Activated T-helper 1 cell treated with anti-CD3 and anti-CD28 coated beads, Interleukin-2, amount 50 U/mL, for 16 hours (primary cell): ENCODE measurements at places on chromosomes 7 and 10.

DNA sequence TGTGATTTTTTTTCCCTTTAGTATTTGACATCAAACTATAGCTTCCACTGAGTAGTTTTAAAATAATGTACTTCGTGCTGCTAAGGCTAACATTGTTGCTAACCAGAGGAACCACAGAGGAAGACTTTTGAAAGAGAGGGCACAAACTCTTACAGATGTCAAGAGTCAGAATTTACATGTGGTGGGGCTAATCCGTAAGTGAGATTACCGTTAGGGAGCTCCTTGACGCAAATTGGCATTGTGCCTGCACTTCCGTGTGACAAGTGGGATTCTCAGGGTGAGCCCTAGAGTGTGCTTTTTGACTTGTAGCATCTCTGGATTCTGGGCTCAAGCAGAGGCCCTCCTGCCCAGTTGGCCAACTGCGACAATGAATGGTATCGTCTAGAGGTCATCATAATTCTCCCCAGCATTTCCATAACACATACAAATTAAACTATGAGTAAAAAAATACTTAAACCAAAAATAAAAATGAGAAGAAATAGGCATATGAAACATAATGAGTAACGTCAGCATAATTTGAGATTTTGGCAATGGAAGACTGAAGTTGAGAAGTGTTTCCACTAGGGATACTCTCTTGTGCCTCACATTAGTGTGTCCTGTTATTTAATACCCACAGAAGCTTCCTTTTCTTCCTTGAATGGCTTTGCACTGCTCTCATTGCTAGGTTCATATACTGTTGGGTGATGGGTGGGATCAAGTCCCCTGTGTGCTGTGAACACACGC, 164.0 kb downstream of the SDK1 start:
- DNase-seq: no peak

- DNase-seq: no peak
Measured at GRCh38 chr7:111535142-111535870, 27.0 kb downstream of the IMMP2L start.

GRCh38 chr10:3117486-3117885, 50.1 kb downstream of the PFKP start:
- DNase-seq: no peak

GRCh38 chr10:62153191-62153590, 115.5 kb downstream of the RTKN2 start:
- no peak for DNase-seq

GRCh38 chr10:49389361-49389933, 6.4 kb downstream of the DRGX start:
- no peak for DNase-seq

GRCh38 chr7:127682140-127682539, 30.1 kb downstream of the SND1 start:
- no peak for DNase-seq

DNA sequence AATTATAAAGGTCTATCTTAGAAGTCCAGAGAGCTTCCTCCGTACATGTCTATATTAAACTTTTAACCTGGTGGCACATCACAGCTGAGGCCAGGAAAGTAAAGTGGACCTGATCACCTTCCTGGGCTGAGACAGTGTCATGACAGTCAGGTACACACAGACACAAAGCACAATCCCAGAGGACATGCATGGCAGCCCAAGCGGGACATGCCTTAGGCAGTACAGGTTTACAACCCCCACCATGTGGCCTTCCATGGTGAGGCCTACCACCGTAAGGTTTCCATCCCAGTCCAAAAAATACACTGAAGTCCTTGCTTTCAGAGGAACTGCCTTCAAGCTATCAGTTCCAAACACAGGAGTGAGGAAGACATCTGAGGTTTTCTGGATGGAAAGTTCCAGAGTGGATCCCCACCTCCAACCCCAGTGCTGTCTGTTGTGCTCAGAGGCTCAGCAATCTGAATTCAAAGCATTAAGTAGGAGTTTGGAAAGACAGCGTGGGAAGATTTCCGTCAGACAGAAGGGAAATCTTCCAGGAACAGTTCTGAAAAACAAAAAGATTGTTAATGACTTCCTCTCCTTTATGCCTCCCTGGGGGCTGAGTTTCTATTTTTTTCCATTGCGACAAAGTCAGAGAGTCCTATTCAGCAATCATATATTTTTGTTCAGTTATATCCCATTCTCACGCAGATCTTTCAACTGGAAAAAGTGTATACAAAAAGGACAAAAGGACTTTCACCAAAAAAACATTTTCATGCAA, 20.1 kb downstream of the IFIT3 start:
- no peak for DNase-seq

GRCh38 chr7:76303202-76304147, 1.0 kb downstream of the HSPB1 start:
- DNase-seq: peak; percentile 73

DNA sequence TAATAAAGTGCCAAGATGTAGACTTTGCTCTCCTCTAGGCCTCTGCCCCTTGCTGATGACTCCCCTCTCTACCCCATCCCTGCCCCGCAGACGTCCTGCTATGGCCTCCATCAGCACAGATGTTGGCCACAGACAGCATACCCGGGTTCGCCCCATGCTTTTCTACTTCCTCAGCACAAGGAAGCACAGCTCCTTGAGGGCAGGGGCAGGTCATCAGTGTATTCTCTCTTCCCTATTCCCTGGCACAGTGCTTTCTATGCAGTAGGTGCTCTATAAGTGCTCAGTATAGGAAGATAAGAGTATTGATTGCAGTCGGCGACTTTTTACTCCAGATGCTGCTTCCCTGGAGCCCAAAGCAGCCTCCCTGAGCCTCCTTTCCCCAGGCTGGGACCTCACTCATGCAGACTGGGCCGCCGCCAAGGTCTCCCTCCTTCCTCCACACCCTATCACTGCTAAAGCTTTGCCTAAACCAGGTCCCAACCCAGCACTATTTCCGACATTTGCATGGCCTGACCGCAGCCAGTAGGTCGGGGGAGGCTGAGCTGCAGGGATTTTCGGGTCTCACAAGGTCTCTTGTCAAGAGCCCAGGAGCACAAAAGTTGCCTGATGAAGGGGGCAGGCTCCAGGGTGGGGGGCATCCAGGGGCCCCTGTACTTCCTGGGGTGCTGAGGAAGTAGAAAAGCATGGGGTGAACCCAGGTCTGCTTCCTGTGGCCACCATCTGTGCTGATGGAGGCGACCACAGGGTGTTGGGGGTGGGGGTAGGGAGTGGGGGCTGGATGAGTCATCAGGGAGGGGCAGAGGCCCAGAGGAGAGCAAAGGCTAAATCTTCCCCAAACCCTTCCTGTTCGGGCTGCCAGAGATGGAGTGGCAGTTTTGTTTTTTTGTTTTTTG, 8.0 kb downstream of the CALHM3 start:
- DNase-seq: peak; percentile 66

DNA sequence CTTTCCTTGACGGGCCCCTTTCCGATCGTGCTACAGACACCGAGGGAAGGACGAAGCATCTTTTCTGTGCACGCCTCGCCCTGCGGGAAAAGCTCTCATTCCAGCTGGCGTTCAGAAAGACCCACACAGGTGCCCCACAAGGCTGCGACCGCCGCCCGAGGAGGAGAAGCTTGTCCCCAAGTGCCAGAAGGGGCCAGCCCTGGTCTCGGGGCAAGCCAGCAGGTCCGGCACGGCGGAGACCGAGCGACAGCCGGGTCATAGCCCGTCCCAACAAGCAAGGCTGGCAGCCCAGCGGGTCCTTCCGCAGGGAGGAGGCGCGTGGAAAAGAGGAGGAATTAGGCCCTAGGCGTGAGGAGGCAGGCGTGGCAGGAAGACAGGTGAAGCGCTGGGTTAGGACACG, 62.7 kb downstream of the TNRC18 start:
- no peak for DNase-seq

- DNase-seq: no peak
Measured at GRCh38 chr7:102875700-102876295, 37.0 kb upstream of the LRRC17 start.

DNA sequence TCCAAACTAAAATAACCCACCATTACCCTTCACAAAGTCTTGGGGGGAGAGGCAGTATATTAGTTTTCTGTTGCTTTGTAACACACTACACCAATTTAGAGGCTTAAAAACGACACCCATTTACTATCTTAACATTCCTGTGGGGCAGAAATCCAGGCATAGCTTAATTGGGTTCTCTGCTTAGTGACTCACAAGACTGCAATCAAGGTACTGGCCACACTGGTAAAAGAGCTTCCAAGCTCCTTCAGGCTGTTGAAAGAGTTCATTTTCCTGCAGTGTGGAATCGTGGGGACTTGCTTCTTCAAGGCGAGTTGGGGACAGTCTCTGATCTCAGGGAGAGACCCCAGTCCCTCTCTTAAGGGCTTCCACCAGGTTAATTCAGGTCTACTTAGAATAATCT, 139.1 kb downstream of the XPNPEP1 start:
- no peak for DNase-seq

- no peak for DNase-seq
Measured at GRCh38 chr7:2199528-2199927, 33.2 kb downstream of the MAD1L1 start.

- DNase-seq: no peak
Measured at GRCh38 chr7:84811362-84811761, 375.5 kb downstream of the SEMA3D start.

- no peak for DNase-seq
Measured at GRCh38 chr7:18653381-18654155, 158.0 kb downstream of the HDAC9 start.

GRCh38 chr7:4683884-4684565, 1.9 kb downstream of the FOXK1 start:
- no peak for DNase-seq

- no peak for DNase-seq
Measured at GRCh38 chr7:28862595-28863272, 95.4 kb downstream of the TRIL start.

GRCh38 chr7:50282813-50283605, 21.5 kb upstream of the IKZF1 start:
- no peak for DNase-seq

DNA sequence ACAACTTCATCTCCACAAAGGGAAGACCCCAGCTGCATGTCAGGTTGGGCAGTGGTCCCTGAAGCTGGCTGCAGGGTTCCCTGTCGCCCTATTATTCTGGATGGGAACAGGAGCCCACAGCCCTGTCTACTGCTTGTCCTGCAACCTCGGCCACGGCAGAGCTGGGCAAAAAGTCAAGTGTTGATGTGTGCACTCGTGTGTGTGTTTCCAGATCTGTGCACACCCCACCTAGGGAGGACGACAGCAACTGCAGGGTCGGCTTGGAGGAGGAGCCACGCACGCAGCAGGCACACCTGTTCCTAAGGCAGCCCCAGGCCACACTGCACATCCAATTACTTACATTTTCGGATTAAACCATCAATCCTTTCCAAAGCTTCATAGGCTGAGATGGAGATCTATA, 23.6 kb downstream of the PITRM1 start:
- no peak for DNase-seq

DNA sequence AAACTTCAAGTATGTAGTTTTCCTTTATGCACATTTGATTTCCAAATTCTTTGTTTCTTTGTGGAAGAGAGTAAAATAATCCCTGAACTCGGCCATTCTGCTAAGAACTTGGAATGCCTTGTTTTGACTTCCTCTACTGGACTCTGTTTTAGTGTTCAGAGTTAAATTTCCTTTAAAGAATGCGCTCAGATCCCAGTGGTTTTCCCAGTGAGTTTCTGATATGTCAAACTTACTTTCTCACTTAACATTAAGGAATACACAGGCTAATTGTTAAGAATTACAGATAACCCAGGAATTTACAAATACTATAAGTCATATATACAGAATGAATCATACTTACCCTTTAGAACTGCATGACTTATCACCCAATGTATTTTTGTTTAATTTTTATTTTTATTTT, 1067.6 kb upstream of the CELF2 start:
- no peak for DNase-seq

GRCh38 chr7:68619526-68619925, 978.7 kb upstream of the AUTS2 start:
- DNase-seq: no peak

- no peak for DNase-seq
Measured at GRCh38 chr7:55481155-55481554, 91.1 kb downstream of the VOPP1 start.

DNA sequence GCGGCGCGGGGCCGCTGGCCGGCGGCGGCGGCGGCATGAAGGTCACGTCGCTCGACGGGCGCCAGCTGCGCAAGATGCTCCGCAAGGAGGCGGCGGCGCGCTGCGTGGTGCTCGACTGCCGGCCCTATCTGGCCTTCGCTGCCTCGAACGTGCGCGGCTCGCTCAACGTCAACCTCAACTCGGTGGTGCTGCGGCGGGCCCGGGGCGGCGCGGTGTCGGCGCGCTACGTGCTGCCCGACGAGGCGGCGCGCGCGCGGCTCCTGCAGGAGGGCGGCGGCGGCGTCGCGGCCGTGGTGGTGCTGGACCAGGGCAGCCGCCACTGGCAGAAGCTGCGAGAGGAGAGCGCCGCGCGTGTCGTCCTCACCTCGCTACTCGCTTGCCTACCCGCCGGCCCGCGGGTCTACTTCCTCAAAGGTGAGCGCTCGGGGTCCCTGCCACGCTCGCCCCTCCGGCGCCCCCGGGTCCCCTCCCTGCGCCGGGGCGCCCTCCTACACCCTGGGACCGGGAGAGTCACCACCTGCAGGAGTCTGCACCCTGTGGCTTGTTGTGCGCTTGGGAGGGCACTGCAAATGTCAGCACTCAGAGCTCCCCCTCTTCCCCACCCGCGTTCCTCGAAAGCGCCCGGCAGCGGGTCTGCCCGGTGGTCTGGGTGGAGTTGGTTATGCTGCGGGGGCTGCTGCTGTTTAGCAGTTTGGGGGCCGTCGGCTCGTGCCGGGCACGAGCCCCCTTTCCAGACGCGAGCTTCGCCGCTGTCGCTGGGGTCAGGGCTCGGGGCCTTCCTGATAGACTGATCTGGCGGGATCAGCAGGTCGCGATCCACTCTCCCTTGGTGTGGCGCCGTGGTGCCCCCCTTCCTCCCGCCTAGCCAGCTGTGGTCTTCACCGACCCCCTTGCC, 627 bp downstream of the DUSP5 start:
- DNase-seq: peak; percentile 48

DNA sequence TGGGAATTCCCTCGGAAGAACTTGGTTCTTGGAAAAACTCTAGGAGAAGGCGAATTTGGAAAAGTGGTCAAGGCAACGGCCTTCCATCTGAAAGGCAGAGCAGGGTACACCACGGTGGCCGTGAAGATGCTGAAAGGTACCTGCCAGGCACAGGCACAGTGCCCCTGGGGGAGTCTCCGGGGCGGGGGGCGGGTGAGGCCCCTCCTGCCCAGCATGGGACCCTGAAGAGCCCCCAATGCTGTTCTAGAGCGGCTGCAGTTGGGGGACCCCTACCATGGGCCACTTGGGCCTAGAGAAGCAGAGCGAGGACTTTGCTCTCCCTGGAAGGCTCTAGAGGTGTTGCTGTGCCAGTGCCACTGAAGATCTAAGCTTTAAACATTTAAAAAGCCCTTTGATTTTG, 21.6 kb upstream of the CSGALNACT2 start:
- DNase-seq: no peak

DNA sequence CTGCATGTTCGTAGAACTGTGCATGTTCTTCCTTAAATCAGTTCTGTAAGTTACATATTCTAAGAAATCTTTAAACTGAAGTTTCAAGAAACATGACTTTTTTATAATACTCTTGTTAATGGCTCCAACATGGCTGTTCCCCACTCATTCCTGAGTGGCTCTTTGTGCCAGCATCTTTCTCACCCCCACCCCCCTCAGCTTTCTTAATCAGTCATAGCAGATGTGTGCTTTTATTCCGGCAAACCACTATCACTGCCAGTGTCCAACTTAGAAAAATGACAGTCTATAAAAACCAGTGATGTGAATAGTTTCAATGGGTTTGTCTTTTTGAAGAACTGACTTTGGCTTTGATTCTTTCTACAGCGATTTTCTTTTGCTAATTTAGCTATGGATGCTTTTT, 37.6 kb downstream of the PITRM1 start:
- no peak for DNase-seq

GRCh38 chr10:36676756-36677430, 448.5 kb upstream of the ANKRD30A start:
- no peak for DNase-seq

GRCh38 chr10:22736134-22736533, 21.8 kb upstream of the PIP4K2A start:
- DNase-seq: no peak
